ENCODE measurements at places on chromosomes 7 and 10. TPM values are rescaled to one million over a fixed set of nuclear protein-coding genes. Genes with fewer than 3 reads are reported as not detected.

GRCh38 chr7:44149571-44150465 lies 8.7 kb upstream of the MYL7 start:
- peak; percentile 23 for DNase-seq
- no peaks in the 10 kb centered on the region for H3K36me3 ChIP-seq
- H3K27me3 ChIP-seq = no peaks in the 10 kb centered on the region
- H3K4me3 ChIP-seq = no peak overlapping the region
- H3K27ac ChIP-seq = no peak overlapping the region

DNA sequence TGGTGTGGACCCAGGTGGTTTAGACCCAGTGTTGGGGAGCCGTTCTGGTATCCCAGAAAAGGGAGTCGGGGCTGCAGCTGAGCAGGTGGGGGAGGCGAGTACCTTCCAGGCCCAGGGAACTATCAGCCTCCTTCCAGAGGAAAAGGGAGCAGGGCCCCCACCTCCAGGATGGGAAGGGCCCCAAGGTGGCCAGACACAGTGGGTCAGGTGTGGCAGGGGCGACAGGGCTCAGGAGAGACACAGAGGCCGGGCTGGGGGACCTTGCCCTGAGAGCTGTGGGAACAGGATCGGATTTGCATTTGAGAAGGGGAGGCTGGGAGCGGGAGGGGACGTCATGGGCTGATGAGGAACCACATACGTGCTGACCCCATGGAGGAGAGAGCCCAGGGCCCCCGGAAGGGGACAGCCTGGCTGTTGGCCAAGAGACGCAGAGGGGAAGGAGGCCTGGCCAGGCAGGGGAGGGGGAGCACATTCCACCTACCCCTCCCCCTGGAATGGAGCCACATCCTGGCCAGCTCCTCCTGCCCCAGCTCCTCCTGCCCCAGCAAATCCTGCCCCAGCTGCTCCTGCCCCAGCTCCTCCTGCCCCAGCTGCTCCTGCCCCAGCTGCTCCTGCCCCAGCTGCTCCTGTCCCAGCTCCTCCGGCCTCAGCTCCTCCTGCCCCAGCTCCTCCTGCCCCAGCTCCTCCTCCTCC lies 9.7 kb upstream of the TTYH3 start:
- H3K27ac ChIP-seq = no peak overlapping the region
- H3K36me3 ChIP-seq = no peaks in the 10 kb centered on the region
- H3K4me3 ChIP-seq = no peak overlapping the region
- no peak for DNase-seq

DNA sequence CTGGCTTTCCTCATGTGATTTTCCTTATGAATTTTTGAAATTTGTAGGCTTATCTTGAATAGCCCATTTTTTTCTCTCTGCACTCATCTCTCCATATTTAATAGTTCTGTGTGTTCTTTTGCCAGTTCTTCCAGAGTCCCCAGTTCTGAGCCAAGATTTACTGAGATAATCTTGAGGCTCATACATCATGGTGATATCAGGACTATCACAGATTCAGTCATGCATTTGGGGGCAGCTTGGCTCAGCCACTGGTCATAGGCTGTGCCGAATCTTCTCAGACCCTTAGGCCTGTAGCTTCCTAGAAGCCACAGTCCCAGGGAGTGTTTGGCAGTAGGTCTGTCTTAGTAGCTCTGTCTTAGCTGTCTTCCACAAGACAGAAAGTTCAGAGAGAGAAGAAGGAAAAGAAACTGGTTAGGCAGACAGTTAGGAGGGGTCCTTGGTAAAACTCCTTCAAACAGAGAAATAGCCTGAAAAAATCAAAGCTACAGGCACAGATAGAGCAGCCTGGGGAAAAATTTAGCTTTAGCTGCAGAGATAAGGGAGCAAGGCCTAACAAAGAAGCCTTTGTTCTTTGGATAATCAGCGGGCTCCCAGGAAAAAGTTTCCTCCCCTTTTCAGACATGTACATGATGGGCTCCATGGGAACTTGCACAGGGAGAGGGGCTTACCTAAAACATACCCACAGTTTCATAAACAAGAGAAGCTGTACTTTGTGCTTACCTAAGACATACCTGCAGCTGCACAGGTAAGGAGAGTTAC lies 29.1 kb downstream of the FAS start:
- no peaks in the 10 kb centered on the region for H3K27me3 ChIP-seq
- peaks cover 3% of the 10 kb centered on the region for H3K36me3 ChIP-seq
- H3K4me3 ChIP-seq = no peak overlapping the region
- peaks cover 3% of the 10 kb centered on the region for H3K4me1 ChIP-seq

PON1 gene
- polyA plus RNA-seq = not detected

GRCh38 chr7:102934701-102935100 lies 21.9 kb downstream of the LRRC17 start:
- no peaks in the 10 kb centered on the region for H3K4me1 ChIP-seq
- H3K27me3 ChIP-seq = no peaks in the 10 kb centered on the region
- no peak for DNase-seq
- H3K4me3 ChIP-seq = no peak overlapping the region

DNA sequence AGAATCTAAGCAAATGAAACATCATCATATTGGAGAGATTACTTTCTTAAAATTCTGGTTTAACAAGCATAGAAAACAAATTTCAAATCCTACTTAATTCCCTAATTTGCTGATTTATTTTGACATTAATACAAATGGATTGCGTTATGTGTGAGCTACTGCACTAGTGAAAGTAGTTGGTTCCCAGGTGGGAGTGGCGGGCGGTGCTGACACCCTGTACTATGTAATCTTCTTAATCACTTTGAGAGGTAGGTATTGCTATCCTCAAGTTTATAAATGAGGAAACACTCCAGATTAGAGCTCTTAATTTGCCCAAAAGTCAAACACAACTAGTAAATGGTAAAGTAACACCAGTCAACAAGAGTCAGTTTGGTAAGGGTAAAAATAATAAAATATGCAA lies 131.1 kb downstream of the ELAPOR2 start:
- DNase-seq = no peak
- H3K4me3 ChIP-seq = no peak overlapping the region
- H3K27me3 ChIP-seq = peaks cover 3% of the 10 kb centered on the region
- no peak overlapping the region for H3K27ac ChIP-seq
- no peaks in the 10 kb centered on the region for H3K36me3 ChIP-seq
- no peaks in the 10 kb centered on the region for H3K4me1 ChIP-seq

- peaks cover 10% of the 10 kb centered on the region for H3K4me1 ChIP-seq
- no peak overlapping the region for H3K4me3 ChIP-seq
- DNase-seq = no peak
- H3K36me3 ChIP-seq = peaks cover 14% of the 10 kb centered on the region
- H3K27ac ChIP-seq = no peak overlapping the region
- H3K27me3 ChIP-seq = no peaks in the 10 kb centered on the region
These were observed 38.7 kb downstream of the CALML5 start for GRCh38 chr10:5460468-5461202.

- no peaks in the 10 kb centered on the region for H3K27me3 ChIP-seq
- H3K4me1 ChIP-seq = no peaks in the 10 kb centered on the region
- H3K4me3 ChIP-seq = no peak overlapping the region
- H3K36me3 ChIP-seq = peaks cover 52% of the 10 kb centered on the region
- H3K27ac ChIP-seq = no peak overlapping the region
- DNase-seq = no peak
These were observed 118.1 kb downstream of the TYW1B start for GRCh38 chr7:72709909-72710308.

DNA sequence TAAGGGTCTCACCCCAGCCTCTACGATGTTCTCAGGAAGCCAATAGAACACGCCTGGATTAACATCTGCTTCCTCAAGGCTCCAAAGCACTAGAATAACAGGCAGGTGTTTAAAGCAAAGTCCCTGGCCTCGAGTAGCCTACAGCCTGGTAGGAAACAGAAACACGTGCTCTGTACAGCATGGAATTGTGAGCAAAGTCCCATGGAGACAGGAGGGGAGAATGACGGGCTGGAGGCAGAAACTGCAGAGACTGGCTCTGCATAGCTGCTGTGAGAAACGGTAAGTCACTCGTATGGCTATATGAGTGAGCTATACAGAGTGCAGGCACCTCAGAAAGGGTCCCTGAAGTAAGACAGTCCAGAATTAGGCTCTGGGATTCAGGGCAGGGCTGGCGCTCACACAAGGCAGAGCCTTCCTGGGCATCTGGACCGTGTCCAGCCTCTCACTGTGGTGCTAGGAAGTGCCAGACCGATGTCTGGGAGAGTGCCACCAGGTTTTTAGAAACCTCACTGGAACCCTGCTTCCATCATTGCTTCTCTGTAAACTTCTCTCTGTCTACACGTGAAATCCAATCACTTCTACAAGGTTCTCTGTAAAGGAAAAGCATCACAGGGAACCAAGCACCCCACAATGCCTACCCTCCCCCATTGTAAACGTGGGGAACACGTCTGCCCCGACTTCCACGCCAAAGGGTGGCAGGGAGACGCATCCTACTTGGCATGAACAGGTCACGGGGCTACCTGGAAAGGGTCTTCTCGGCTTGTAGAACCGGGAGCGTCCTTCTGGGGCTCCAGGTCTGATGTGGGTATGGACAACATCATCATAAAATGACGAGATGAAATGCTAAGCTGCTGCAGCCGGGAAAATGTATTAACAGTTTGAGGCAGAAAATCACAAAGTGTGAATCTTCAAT lies 38.8 kb upstream of the SHH start:
- no peaks in the 10 kb centered on the region for H3K4me1 ChIP-seq
- no peak for DNase-seq
- no peak overlapping the region for H3K27ac ChIP-seq
- H3K4me3 ChIP-seq = no peak overlapping the region
- peaks cover 32% of the 10 kb centered on the region for H3K27me3 ChIP-seq

PTF1A gene
- polyA plus RNA-seq = not detected

DNA sequence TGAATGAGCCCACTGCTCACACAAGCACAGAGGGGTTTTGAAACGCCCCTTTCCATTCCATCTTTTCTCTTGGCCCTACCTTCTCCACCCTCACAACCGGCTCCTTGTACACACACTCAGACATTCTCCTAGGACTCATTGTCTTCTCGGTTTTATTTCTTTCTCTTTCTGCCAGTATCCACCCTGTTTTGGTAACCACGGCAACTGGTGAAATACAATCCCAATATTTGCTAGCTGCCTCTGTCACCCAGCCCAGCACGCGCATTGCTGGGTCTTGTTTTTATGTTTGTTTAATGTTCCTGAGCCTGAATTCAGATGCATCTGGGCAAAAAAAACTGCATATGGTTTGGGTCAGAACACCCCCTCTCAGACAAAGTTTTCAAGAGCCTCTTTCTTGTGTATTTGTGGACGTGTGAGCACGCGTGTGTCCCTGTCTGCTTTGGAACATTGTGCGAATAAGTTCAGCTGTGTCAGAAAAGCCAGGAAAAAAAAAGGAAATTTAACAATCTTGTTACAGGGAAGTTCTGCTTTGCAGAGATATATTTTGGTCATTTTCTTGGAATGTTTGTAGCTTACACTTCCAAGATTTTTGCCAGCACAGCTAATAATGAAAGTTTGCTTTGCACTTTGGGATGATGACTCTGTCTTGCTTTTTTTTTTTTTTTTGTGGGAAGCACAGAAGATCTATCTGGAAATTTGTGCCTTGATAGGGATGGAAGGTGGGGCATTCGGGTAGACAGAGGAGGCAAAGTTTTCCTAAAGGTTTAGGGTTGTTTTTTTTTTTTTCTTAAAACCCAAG lies 225.9 kb downstream of the TRIL start:
- DNase-seq = no peak
- H3K36me3 ChIP-seq = no peaks in the 10 kb centered on the region
- no peaks in the 10 kb centered on the region for H3K27me3 ChIP-seq
- no peaks in the 10 kb centered on the region for H3K4me1 ChIP-seq

GRCh38 chr10:49309691-49310411 lies 10.9 kb downstream of the C10orf71 start:
- H3K4me3 ChIP-seq = peak overlapping the region; percentile 76
- peaks cover 9% of the 10 kb centered on the region for H3K4me1 ChIP-seq
- no peak for DNase-seq
- H3K27me3 ChIP-seq = no peaks in the 10 kb centered on the region
- H3K36me3 ChIP-seq = no peaks in the 10 kb centered on the region

DNA sequence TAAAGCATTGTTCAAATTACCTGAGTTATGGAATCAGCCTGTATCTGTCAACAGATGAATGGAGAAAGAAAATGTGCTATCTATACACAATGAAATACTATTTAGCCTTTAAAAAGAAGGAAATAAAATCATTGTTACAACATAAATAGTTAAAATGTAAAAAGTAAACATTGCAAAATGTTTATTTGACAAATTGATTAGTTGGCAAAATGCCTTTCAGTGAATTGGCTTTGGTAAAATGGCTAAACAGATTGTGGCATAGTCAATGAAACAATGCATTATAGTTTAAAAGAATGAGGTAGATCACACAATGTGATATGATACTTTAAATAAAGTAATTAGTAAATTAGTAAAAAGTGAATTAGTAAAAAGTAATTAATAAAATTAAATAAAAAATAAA lies 204.8 kb upstream of the MAGI2 start:
- H3K4me1 ChIP-seq = no peaks in the 10 kb centered on the region
- no peaks in the 10 kb centered on the region for H3K27me3 ChIP-seq
- H3K4me3 ChIP-seq = no peak overlapping the region
- H3K27ac ChIP-seq = no peak overlapping the region
- no peak for DNase-seq
- H3K36me3 ChIP-seq = no peaks in the 10 kb centered on the region

DNA sequence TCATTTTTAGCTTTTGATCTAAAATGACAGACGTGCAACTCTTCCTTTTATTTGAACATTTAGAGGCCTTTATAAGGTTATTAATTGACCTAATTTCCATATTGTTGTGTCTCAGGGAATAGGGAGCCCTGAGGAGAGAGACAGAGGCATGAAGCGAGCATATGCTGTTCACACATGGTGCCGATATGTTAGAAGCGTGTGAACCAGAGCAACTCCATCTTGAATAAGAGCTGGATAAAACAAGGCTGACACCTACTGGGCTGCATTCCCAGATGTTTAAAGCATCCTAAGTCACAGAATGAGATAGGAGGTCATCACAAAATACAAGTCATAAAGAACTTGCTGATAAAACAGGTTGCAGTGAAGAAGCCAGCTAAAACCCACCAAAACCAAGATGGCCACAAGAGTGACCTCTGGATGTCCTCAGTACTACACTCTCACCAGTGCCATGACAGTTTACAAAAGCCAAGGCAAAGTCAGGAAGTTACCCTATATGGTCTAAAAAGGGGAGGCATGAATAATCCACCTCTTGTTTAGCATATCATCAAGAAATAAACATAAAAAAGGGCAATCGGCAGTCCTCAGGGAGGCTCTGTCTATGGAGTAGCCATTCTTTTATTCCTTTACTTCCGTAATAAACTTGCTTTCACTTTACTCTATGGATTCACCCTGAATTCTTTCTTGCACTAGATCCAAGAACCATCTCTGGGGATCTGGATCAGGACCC lies 80.1 kb downstream of the SEC61G start:
- no peak overlapping the region for H3K27ac ChIP-seq
- no peaks in the 10 kb centered on the region for H3K36me3 ChIP-seq
- no peak for DNase-seq
- peaks cover 3% of the 10 kb centered on the region for H3K27me3 ChIP-seq
- no peaks in the 10 kb centered on the region for H3K4me1 ChIP-seq
- H3K4me3 ChIP-seq = no peak overlapping the region

NAT16 gene
- not detected for polyA plus RNA-seq

Data from naive thymus-derived CD8-positive, alpha-beta T cell (primary cell).